Left renal pelvis (tissue), 4 donors: ENCODE measurements at places on chromosomes 6 and 20. TPM values are rescaled to one million over a fixed set of nuclear protein-coding genes. Genes with fewer than 3 reads are reported as not detected.

Gene CDYL
- polyA plus RNA-seq, result 25.0 TPM

GRCh38 chr6:144899161-144899560 lies 614.0 kb downstream of the UTRN start:
- DNase-seq, result no peak

DNA sequence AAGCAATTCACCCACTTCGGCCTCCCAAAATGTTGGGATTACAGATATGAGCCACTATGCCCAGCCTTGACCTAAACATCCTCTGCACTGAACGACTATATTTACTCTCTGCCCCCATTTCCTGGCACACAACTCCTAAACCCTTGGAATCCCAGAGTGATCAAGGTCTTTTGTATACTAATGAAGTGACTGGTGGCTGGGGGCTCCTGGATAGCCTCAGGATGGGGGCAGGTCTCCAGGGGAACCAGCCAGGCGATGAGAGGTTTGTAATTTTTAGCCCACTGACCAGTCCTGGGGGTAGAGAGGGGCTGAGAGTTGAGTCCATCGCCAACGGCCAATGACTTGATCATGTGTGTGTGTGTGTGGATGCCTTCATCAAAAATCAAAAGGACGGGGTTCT lies 71.1 kb downstream of the FAM50B start:
- no peak for DNase-seq

Gene RAD21L1
- not detected for polyA plus RNA-seq

GRCh38 chr6:17268114-17268513 lies 13.0 kb upstream of the RBM24 start:
- DNase-seq, result no peak

Gene FAXC
- polyA plus RNA-seq, result 4.8 TPM

Gene RNF146
- 89.0 TPM for polyA plus RNA-seq

DNA sequence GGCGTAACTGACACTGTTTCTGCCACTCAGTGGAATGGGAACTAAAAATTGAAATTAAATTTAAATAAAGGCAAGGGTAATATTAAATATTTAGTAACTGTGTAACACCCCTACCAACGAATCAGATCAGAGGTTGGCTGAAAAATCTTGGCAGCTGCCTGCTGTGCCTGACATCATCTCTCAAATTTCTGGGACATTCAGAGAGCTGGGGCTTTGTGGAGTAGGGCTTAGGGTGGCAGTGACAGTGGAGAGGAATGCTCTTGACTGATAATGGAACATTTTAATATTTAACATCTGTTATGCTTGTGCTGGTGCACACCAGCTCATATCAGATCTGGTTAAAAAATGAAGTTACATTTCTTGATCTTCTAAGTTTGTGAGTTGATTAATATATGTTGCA lies 62.2 kb downstream of the RFPL4B start:
- DNase-seq, result no peak

Gene ZFAND3
- polyA plus RNA-seq, result 149 TPM

Gene TMEM170B
- polyA plus RNA-seq, result 7.3 TPM

GRCh38 chr6:17998003-17998402 lies 10.6 kb upstream of the KIF13A start:
- no peak for DNase-seq

Gene CD93
- 47.4 TPM for polyA plus RNA-seq

- no peak for DNase-seq
Measured at GRCh38 chr6:170102582-170103481, 188.0 kb downstream of the DLL1 start.
